ENCODE measurements at places on chromosomes 2 and 18.

GRCh38 chr2:37477921-37478320 lies 133.5 kb downstream of the QPCT start:
- DNase-seq = no peak

DNA sequence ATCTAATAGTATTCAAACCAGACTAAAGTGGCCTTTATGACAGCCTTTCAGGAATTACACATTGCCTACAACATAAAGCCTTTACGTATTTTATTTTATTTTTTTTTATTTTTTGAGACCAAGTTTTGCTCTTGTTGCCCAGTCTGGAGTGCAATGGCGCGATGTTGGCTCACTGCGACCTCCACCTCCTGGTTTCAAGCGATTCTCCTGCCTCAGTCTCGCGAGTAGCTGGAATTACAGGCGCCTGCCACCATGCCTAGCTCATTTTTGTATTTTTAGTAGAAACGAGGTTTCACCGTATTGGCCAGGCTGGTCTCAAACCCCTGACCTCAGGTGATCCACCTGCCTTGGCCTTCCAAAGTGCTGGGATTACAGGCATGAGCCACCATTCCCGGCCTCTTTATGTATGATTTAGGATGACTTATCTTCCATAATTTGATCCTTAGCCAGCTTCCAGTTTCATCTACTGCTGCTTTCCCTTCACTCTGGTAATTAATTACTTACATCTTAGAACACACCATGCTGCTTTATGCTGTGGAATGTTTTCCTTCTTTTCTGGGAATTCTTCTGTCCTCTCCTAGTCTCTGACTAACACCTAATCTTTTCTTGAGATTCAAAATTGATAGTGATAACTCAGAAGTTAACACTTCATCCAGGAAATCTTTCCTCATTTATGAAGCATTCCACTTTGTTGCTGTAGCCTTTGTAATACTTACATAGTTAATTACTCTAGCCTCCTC lies 2.6 kb downstream of the USP14 start:
- peak; percentile 37 for DNase-seq

DNA sequence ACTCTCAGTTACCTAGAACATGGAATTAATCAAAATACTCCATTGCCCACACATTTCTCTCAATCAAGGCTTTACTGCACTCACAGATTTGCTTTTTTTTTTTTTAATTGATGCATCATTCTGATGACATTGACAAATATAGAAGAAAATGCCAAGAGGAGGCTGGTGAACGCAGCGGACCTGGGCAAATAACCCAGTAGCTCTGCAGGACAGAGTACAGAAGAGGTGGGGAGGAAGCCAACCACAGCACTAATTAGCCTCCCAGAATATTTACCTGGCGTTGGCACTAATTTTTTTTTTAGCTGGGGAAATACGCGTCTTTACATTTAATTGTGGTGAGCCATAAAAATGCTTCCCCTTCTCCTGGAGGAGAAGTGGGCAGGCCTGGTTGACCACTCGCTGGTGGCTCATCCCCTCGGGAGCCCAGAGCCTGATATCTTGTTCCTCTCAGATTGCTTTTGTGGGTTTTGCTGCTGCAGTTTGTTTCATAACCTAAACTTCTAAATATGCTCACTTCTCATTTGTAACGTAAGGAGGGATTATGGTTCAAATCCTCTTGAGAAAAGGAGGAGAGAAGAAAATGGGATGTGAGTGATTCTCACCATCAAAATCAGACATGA lies 165.8 kb upstream of the EPB41L3 start:
- no peak for DNase-seq

- DNase-seq = peak; percentile 38
Measured at GRCh38 chr2:88265352-88266303, 95.5 kb downstream of the THNSL2 start.

DNA sequence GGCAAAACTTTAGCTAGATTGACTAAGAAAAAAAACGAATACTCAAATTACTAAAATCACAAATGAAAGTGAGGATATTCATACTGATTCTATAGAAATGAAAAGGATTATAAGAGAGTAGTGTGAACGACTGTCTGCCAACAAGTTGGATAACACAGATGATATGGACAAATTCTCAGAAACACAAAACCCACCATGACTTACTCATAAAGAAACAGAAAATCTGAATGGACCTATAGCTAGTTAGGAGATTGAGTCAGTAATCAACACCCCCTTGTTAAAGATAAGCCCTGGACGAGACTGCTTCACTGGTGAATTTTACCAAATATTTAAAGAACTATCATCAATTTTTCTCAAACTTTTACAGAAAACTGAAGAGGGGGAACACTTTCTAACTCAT lies 108.8 kb upstream of the TMEM200C start:
- DNase-seq = no peak

- peak; percentile 94 for DNase-seq
Measured at GRCh38 chr2:8148260-8149006, 533.4 kb upstream of the ID2 start.

DNA sequence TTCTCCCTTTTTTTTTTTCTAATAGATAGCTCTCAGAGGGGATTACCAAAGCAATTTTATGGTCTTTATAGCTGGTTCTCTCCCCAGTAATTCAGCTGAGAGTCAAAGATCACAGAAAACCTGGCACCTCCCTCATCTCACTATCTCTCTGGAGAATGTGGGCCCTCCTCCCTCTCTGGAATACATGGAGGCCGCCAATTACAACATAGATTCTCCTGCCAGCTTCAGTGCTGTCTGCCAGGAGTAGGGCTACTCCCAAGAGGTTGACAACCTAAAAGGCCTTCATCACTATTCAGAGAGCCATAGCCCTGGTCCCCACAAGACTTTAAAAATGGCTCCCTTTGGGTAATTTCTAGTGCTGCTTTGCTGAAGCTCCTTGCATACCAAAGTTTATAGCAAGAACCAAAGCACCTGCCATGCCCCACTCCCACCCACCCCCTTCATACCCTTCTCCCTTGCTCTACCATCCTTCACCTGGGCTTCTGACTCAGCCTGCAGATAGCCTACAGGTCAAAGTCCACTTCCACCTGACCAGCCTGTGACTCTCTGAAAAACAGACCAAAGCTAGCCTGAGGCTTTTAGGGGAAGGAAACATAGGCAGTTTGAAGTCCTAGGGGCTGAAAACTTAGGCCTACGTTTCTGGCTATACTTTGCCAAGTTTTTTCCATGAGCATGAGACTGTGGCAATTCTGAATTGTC lies 472.3 kb downstream of the TNS1 start:
- DNase-seq = no peak

GRCh38 chr2:129274918-129275317 lies 704.5 kb upstream of the RAB6C start:
- no peak for DNase-seq

GRCh38 chr2:227717687-227718567 lies at the start of gene SLC19A3:
Gene SLC19A3 (minus strand): TSS chr2:227718028. CDS start chr2:227702318, 15,710 bp downstream.
- DNase-seq = peak; percentile 76
